ENCODE measurements at places on chromosomes 5 and 9. TPM values are rescaled to one million over a fixed set of nuclear protein-coding genes. Genes with fewer than 3 reads are reported as not detected.

- DNase-seq, result no peak
Observed at GRCh38 chr5:113337515-113338415, 97.0 kb downstream of the TSSK1B start.

DNA sequence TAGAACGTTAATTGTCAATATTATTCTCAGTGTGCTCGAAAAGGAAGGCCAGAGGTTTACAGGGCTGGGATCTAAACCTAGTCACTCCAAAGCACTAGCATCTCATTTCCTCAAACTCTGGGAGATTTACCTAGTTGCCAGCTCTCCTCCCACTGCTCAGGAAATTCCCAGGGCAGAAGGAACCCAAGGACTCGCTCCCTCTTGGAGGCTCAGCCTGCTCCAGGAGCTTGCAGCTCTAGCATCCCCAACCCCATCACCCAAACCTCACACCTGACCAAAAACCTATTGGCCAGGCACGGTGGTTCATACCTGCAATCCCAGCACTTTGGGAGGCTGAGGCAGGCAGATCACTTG, 26.0 kb downstream of the SERINC5 start:
- DNase-seq, result no peak

DNA sequence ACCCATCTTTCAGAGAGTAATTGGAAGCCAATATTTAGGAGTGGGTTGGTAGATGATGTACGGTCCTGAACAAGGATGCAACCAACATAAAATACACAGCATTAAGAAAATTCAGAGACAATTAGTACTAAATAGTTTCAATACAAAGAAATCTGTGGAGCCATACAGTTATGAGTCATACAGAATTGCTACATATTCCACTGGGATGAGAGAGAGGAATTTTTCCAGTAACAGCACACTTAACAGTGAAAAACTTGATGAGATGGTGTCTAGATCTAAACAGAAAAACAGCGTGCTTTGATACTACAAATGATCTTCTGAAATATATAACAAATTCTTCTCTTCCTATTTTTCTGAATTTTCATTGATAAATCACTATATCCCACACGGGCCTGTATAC, 1999.3 kb upstream of the CDH9 start:
- DNase-seq, result no peak

DNA sequence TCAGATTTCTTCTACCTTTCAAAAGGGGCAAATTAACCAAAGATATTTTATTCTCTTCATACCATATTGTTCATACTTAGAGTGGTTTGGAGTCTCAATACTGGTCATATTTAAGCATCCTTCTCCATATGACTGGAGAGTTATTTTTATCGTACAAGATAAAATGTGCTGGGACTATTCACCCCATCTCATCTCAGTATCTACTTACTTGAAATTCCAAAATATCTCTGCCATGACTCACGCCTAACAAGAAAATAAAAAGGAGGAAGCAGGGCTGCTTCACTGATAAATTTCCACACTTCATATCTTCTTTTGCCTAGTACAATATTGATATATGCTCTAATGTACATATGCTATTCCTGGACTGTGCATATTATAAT, 277.9 kb upstream of the CDH9 start:
- DNase-seq, result no peak

DNA sequence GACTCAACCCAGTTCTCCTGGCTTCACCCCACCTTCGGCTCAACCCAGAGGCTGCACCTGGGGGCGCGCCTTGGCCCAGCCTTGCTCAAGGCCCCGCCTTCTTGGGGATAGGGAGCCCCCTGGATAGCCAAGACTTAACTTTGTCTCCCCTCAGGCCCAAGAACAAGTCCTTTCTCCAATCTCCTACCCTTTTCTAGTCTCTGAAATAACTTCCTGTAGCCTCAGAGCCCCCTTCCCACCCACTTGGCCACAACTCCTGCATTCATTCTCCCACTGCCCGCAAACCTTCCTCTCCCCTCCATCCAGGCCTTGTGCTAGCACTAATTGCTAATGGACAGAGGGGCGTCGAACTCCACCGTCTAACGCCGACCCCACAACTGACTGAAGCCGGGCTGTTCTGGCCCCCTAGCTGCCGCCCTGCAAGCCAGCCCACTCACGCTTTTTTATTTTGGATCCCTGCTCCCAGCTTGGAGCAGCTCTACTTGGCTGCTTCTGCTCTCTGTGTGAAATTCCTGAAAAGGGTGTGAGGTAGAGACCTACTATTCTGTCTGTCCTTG, 579 bp upstream of the ASTN2 start:
- DNase-seq, result no peak

The MIGA2 gene
- polyA plus RNA-seq, result 16.0 TPM

The CEL gene
- polyA plus RNA-seq, result 0.07 TPM
